ENCODE measurements at places on chromosomes 7 and 10. TPM values are rescaled to one million over a fixed set of nuclear protein-coding genes. Genes with fewer than 3 reads are reported as not detected.

DNA sequence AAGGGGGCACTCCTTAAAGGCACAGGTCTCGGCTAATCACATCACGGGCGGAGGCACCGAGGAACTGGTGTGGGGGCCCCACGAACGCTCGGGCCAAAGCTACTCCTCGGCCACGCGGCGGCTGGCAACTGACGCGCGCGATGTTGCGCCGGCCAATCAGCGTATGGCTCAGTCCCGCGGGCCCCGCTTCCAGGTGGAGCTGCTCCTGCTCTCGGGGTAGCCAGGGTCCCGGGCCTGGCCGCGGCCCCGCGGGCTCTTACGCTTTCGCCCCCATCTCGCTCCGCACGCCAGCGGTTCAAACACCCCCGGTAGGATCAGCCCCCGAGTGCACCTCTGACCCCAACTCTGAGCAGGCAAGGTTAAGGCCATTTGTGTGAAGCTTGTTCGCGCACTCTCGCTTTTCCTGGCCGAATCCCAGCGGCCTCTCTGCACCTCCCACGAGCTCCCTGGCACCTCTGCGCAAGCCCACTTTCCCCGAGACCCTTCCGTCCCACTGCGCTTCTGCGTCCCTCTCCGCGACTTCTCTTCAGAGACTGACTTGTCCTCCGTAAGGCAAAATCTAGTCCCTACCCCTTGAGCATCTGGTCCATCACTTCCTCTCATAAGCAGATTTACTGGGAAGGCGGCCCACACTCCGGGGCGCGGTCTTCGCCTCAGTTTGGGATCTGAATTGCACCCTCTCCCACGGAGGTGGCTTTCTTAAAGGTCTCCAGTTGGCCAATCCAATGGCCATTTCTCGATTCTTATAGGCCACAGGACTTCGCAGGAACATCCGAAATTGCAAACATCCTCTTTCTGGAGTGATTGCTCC lies 200.9 kb upstream of the TBX20 start:
- peak; percentile 45 for DNase-seq

- DNase-seq: no peak
Observed at GRCh38 chr7:92584953-92585352, 5.2 kb downstream of the FAM133B start.

DNA sequence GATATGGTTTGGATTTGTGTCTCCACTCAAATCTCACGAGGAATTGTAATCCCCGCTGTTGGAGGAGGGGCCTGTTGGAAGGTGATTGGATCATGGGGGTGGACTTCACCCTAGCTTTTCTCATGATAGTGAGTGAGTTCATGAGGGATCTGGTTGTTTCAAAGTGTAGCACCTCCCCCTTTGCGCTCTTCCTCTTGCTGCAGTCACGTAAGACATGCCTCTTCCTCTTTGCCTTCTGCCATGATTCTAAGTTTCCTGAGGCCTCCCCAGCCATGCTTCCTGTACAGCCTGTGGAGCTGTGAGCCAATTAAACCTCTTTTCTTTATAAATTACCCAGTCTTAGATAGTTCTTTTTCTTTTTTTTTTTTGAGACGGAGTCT lies 17.1 kb downstream of the CDNF start:
- no peak for DNase-seq

FAM13C gene
- 5.9 TPM for total RNA-seq

STX1A gene
- 1.7 TPM for total RNA-seq
